T-helper 2 cell (primary cell): ENCODE measurements at places on chromosomes 7 and 10.

- DNase-seq: no peak
Measured at GRCh38 chr10:44640429-44640828, 255.5 kb upstream of the CXCL12 start.

DNA sequence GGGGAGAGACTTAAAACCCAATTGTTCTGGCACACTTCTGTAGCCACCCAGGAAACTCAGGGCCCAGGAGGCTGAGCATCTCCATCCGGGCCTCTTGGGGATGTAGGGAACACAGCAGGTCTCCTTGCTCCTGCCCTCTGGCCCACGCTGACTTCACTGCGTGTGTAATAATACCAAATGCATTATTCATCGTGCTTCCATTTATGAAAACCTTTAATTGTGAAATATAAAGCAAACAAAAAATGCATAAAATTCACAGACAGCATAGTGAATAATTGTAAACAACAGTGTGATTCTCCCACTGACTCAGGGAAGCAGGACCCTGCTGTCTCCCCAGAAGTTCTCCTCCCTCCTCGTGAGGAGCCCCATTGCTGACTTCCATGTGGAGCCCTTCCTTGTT is 70.3 kb upstream of the SHH start:
- no peak for DNase-seq

- peak; percentile 60 for DNase-seq
Measured at GRCh38 chr7:133512560-133512959, 259.7 kb downstream of the EXOC4 start.

- DNase-seq: no peak
Measured at GRCh38 chr10:30743586-30743985, 114.0 kb upstream of the LYZL2 start.

GRCh38 chr7:90459888-90460287 is 9.6 kb upstream of the PTTG1IP2 start:
- DNase-seq: no peak

GRCh38 chr10:62684911-62685310 is 119.6 kb upstream of the ADO start:
- no peak for DNase-seq

DNA sequence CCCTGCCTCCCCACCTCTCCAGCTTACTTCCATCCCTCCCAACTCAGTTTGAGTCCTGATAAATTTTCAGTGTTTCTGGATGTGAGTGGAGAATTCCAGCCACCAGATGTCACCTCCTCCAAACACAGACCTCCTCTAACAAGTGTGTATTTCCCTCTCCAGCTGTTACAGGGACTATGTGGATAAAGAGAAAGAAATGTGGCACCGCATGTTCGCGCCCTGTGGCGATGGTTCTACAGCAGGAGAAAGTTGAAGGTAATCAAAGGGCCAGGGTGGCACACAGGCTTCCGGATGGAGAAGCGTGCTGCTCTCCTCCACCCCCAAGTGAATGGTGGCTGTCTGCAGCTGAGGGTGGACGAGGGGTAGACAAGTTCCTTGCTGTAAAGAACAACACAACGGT is 14.7 kb downstream of the FKBP6 start:
- no peak for DNase-seq

GRCh38 chr10:70477661-70478162 is 855 bp upstream of the PALD1 start:
- DNase-seq: peak; percentile 70

- DNase-seq: no peak
Measured at GRCh38 chr10:47406548-47406869, 22.4 kb upstream of the ZNF488 start.

DNA sequence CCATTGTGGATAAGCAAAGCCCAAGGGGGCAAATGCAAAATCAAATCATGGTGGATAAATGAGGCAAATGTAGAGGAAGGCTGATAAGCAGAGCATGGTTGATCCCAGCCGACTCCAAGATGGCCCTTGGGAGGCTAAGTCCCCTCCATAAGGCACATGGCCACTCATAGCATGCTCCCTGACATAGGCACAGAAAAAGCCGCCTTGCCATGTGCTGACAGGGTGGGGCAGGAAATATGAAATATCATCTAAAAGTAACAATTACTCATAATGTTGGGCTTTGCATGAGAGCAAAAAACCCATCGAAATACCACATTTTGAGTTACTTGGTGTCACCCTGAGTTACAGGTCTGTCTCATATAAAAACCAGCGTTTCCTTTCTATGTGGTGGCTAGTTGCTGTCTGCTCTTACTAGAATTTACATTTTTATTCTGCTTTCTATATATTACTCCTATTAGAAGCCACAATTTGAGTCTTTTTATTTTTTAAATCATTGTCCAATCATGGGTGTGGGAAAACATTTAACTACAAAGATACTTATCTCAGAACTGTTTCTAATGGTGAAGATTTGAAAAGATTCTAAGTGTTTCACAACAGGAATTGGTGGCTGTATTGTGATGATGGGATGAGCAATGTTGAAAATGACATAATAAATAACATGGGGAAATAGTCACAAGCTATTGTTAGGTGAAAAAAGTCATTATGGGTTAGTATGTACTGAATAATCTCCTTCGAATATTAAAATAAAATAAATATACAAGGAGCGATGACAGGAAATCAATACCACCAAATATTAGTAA is 102.7 kb downstream of the CUBN start:
- DNase-seq: peak; percentile 55

DNA sequence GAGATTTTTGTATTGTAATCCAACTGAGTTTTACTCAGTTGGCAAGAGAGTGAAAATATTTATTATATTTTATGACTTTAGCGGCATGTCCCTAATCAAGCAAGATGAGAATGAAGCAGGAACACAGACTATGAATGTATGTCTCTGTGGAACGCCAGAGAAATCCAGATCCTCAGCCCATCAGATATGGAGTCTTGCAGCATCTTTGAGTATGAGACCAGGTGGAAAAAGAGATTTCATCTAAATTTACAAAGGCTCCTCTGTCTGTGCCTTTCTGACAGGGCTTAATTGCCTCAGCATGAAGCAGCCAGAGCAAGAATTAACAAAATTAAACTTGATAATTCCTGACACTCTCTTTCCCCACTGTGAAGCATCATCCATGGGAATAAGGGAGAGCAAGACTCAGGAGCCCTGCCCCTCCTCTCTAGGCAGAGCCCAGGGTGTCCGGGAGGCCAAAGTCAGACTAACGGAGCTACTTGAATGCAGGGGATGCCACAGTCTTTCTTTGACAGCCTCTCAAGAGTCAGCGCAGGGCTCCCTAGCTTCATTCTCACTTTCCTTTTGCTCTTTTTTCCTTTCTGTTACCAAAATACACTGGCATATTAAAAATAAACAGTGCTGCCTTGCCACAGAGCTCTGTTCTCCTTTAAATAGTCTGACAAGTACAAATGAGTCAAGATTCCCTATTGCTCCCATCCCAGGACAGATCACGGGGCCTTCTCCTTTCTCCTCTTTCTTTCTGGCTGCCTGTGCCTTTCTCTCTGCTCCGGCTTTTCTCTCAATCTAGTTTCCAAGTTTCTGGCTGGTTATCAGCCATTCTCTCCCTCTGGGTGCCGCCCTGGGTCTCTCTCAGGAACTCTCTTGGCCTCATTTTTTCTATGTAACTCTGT is 132.2 kb upstream of the INHBA start:
- no peak for DNase-seq

DNA sequence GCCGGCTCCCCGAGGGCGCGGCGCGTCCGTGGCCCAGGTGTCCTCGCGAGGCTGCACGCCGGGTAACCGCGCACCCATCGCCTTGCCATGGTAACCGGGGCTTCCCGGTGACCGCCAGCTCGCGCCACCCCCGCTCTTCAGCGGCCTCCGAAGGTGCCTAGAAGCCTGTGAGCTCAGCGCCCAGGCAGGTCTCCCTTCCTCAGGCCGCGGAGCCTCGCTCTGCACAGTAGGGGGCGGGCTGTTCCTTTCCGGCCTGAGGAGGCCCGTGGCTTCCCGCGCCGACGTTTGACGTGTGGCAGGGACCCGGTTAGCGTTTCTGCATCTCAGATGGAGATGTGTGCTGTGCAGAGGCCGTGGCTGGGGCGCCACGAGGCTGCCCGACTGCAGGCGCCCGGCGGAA is 117.1 kb downstream of the DYNC2I1 start:
- no peak for DNase-seq

DNA sequence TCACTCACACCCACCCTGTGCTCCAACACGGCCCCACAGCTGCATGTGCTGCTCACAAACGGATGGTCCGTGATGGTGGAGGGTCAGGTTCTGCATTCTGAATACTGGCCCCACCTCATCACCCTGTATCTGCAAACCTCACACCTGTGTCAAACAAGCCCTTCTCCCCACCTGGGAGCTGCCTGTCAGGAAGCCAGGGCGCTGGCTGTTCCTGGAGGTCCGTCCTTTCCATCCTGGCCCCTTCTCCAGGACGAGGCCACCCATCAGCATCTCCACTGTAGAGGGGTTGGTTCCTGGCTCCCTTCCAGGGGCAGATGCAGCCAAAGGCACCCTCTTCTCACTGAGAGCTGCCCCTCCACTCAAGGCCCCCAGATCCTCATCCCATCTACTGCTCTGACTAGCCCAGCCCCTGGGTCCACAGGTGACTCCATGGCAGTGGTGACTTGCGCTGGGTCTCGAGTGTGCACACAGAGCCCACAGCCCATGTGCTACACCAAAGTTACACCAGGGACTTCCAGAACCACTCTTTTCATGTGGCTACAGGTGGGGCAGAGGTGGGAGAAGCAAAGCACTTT is 229.4 kb downstream of the TNS3 start:
- no peak for DNase-seq

GRCh38 chr7:7671361-7671760 is 30.8 kb downstream of the UMAD1 start:
- no peak for DNase-seq

- DNase-seq: no peak
Measured at GRCh38 chr7:135599471-135599870, 41.8 kb downstream of the NUP205 start.

DNA sequence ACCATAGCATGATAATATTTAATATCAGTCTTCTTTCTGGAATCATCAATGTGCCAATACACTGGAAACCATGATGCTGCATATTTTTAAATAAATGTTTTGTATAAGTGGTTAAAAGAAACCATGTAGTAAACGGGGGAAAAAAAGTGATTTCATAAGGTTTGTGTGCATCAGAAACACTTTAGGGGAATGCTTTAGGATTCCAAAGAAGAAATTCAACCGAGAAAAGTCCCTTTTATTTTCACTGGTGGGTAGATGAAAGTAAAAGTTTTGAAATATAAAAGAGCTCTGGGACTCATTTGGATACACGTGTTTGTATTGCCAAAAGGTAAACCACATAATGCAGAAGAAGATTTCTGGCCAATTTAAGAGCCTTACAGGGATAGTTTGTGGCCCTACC is 11.9 kb upstream of the MACC1 start:
- no peak for DNase-seq

DNA sequence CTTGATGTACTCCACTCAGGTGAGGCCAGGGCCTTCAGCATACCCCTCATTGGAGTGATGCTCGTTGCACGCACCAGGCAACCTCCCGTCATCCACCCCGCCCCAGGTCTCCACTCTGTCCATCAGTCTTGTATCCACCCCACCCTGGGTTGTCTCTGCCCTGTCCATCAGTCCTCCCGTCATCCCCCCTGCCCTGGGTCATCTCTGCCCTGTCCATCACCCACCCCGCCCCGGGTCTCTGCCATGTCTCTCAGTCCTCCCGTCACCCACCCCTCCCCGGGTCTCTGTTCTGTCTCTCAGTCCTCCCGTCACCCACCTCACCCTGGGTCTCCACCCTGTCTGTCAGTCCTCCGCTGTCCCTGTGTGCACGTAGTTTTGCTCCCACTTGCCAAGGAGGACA is 59.9 kb downstream of the WDR37 start:
- no peak for DNase-seq

DNA sequence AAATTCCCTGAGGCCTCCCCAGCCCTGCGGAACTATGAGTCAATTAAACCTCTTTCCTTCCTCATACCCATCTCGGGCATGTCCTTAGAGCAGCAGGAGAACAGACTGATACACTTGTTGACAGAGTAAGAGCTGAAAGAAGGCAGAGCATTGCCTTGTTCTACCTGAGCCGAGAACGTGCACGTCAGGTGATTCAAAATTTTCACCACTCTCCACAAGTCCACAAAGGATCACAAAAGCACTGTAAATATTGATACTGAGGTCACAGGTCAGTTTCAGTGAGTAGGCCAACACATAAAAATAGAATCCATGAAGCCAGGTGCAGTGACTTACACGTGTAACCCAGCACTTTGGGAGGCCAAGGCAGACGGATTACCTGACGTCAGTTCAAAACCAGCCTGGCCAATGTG is 27.8 kb downstream of the DCLRE1C start:
- DNase-seq: no peak

DNA sequence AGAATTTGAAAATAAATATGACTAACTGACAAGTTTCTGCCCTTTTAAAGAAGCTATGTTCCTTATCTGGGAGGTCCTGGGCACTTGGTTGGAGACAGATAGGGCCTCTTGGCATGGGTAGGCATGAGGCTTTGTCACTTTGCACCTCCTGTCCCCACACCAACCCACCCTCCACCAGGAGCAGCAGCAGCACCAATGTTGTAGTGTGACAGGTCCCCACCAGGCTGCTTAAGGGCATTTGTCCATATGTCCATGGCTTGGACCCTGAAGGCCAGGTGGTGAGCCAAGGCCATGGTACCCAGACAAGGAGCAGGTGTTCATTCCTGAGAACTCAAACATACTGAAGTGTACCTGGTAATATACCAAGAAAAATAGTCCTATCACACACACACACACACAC is 629.1 kb downstream of the ACTR3B start:
- DNase-seq: no peak

DNA sequence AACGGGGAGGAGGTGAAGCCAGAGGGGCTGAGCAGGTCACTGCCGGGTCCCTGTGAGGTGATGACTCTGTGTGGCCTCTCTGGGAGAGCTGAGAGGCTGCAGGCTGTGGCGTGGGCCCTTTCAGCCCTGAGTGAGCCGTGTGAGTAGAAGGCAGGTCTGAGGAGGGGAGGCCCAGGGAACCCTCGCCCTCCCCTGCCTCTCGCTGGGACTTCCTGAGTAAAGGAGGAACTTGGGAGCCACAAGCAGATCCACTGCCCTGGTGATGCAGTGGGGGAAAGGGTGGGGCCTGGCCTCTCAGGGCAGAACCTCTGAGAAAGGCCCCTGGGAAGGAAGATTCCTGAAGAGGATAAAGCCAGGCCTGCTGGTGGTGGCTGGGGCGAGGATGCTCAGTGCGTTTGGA is 22.8 kb downstream of the EEPD1 start:
- no peak for DNase-seq

- no peak for DNase-seq
Measured at GRCh38 chr7:148151778-148152177, 438.8 kb upstream of the C7orf33 start.

DNA sequence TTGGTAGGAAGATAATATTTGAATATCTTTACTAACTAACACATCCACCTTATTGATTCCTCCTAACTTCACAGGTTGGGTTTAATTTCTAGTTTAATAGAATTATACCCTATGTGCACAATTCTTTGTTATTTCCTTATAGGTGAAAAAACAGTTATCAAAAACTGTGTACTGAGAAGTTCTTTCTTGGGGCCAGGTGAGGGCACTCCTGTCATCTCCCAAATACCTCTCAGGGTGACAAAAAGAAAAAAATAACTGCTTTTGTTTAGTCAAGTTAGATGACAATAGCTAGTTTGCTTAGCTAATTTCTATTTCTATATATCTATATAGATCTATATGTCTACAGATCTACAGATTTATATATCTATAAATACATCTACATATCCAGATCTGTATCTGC is 10.1 kb downstream of the FZD8 start:
- no peak for DNase-seq

GRCh38 chr7:18494821-18495408 is 634 bp upstream of the HDAC9 start:
- DNase-seq: no peak
